ENCODE measurements at places on chromosomes 7 and 10.

DNA sequence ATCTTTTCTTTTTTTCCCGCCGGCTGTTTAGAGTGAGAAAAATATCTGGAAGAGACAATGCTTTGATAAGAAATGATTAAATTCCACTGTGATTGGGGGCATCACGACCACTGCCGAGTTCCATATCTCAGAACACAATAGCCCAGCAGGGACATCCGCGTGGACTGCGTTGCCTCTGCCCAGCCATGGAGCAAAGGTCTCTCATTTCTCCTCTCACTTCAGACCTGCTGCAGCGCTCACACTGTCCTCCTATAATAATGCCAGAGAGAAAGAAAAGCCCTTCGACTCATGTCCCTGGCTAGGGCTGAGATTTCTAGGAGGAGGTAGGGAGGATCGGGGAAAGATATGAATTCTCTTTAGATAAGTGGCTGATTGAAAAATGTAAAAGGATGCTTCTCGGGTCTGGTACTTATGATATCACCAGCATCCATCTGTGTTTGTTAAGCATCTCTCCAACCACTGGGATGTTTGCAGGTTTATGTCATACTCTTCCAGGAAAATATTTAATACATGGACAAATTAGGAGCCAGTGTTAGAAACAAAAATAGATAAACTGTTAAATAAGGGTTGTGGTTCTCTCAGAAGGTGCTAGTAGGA lies 472.9 kb upstream of the AKR1E2 start:
- DNase-seq = no peak

- DNase-seq = peak; percentile 47
Measured at GRCh38 chr10:12471135-12471534, 121.8 kb downstream of the CAMK1D start.

DNA sequence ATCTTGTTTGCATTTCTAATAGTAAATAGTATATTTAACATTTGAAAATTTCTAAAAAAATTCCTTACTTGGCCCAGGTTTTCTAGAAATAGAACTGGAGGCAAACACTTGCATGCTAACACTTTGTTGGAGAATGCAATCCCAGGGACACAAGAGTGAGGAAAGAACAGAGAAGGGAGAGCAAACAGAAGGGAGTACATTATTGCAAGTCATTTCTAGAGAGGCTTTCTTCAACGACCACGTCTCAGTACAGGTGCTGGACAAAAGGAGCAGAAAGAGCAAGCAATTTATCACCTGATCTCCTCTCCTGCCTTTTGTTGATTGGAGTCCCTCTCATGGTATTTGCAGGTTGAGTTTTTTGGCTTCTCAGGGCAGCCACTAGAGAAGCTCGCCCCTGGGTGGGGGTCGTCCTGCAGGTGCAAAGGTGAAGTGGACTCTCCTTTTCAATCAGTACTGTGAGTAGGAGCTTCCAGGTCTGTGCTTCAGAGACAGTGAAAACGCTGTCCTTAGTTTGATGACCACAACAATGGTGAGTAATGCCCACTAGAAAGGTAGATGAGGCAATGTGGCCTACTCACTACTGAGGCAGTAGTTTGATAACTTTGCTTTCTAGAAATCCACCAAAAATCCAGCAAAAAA lies 5.2 kb downstream of the CPED1 start:
- DNase-seq = no peak

DNA sequence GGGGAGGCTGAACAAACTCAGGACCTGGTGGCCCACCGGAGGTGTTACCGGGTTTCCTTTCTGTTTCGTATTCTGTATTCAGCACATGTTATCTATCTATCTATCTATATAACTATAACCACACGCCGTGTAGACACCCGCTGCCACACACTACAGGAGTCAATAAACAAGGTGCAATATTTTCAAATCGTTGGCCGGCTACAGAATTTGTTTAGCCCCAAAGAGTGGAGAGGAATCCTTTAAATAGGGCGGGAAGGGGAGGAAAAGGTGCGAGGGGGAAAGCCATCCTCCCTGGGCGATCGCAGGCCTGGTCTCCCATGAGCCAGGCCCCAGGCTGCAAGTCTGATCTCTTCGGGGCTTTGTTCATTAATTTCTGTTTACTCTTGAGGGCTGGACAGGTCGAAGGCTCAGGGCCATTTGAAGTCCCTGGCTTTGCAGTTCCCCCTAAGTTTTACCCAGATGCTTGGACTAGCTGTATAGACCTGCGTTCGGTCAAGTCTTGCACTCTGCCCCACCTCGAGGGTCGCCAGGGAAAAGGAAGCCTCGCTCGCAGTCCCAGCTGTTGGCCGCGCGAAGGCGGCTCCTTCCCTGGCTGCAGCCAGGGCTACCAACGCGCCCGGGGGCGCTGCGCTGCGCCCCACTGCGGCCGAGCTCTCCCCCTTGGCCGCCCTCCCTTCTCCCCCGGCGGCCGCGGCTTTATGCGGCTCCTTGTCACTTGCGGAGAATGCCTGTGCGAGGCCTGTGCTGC lies 3.8 kb downstream of the NKX2-3 start:
- peak; percentile 61 for DNase-seq

- DNase-seq = no peak
Measured at GRCh38 chr10:85978566-85979358, 387.8 kb downstream of the GRID1 start.

DNA sequence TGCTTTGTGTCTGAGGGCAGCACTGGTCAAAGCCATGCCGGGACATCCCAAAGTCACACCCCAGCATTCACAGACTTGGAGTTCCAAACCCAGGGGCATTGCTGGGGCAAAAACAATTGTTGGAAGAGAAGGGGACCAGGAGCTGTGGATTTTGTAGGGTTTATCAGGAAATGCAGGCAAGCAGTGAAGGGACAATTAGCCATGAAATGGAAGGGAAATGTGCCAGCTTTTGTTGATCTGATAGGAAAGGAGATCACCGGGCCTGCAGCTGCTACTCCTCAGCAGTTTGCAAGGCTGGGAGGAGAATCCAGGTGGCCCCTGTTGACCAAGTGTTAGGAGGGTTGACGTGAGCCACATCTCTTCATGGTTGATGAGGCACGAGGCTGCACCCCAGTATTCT lies 2.5 kb upstream of the BRI3 start:
- no peak for DNase-seq

DNA sequence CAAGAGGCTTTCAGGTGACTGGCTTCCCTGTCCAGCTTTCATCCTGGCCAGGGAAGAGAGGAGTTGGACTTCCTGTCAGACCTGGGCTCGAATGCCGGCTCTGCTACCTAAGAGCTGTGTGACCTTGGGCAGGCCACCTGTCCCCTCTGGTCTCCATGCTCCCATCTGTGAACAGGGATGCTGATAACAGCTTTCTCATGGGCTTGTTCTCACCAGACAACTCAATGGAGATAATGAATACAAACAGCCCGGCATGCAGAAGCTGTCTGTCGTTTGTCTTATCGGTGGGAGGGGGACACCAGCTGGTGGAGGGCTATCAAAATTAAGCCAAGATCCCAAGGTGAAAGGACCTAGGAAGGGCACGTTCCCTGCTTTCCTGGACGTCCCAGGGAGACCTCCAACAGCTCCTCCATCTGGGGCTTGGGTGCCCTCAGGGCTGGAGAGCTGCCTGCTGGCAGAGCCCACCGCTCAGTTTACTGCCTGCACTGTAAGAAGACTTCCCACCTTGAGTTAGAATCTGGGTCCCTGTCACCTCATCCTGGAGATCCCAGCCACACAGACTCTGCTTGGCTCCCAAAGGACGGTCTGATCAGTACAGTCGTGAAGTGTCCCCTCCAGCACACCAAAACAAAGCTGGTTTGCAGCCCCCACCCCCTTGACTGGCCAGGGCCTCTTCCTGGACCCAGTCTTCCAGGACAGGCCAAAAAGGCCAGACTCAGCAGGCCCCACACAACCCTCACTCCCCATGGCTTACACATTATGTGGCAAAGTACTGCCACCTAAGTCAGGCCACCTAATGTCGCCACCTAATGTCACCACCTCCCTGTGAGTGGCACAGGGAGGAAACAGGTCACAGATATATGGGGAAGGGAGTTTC lies 40.9 kb downstream of the PPIF start:
- no peak for DNase-seq

DNA sequence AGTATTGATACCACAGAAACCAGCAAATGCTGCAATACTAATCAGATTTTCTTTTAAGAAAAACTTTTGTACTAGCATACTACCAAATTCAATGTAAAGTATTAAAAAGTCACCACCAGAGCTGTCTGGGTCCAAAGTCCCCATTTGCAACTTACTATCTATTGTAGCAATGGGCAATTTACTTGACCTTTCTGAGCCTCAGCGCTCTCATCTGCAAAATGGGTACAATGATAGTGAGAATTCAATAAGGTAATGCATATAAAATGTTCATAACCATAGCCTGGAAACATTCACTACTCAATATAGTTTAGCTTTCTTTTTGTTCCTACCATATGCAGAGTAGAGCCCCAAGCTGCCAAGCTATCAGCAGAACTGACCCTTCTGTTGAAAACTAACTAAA lies 337.2 kb downstream of the ELMO1 start:
- DNase-seq = no peak

DNA sequence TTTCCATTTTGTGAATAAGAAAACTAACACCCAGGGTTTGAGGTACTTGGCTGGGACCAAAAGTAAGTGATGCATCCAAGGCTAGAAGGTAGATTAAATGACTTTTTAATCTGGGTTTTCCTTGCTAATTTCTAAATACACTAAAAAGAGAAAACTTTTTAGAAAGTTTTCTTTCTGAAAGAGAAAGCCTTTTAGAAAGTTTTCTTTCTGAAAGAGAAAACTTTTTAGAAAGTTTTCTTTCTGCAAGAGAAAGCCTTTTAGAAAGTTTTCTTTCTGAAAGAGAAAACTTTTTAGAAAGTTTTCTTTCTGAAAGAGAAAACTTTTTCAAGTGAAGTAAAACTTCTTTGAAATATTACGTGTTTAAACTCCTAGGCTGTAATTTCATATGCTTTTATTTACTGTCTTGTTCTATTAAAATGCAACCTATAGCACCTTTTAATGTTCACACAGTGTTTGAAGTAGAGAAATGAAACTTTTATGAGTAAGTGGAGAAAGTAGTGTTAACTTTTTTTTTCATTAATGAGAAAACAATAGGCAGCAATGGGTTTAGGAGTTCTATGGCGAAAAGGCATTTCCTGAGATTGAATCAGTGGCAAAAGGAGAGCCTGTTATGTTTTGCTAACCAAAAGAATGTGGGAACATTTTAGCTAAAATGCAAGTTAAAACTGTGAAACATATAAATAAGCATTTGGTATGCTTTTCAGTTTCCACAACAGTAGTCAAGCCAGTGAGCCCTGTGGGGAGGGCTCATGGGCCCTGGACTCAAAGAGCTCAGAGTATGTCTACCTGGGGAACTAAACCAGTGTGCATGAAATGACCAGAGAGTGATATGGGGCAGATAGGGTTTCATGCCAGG lies 103.7 kb downstream of the RBM20 start:
- DNase-seq = no peak

- no peak for DNase-seq
Measured at GRCh38 chr7:96183163-96183670, 138.7 kb downstream of the SLC25A13 start.

GRCh38 chr10:98924526-98924925 lies 311.1 kb downstream of the HPSE2 start:
- DNase-seq = no peak

- peak; percentile 51 for DNase-seq
Measured at GRCh38 chr7:31373337-31374289, 33.1 kb upstream of the NEUROD6 start.

- DNase-seq = no peak
Measured at GRCh38 chr7:96789914-96790313, 80.3 kb upstream of the SEM1 start.

DNA sequence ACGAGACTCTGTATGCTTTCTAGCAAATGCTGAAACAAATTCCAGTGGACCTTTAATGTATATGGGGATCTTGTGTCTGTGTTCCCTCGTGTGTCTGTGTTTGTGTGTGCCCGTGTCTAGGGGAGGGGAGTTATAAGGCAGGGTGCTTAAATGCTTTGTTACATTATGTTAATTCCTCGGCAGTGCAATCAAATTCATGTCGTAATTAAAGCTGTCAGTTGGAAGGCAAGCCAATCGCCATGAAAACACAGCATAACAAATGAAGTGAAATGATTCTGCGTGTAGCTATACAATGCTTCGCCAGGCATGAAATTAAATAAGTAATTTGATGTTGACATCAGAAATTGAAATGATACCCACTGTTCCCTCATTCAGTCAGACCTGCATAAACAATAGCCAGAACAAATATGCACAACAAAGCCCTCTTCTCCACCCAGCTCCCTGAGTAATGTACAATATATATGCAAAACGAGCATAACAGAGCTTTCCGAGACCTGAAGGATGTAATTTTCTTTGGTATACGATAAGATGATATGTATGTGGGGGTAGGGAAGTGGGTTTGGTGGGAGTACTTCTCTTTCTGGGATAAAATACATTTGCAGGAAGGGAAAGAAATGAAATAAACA lies 534.1 kb downstream of the AUTS2 start:
- no peak for DNase-seq

- DNase-seq = peak; percentile 48
Measured at GRCh38 chr7:25894002-25894901, 257.7 kb upstream of the NFE2L3 start.

GRCh38 chr7:42453931-42454361 lies 216.9 kb upstream of the GLI3 start:
- no peak for DNase-seq

- no peak for DNase-seq
Measured at GRCh38 chr7:46949270-46949931, 632.5 kb downstream of the TNS3 start.

DNA sequence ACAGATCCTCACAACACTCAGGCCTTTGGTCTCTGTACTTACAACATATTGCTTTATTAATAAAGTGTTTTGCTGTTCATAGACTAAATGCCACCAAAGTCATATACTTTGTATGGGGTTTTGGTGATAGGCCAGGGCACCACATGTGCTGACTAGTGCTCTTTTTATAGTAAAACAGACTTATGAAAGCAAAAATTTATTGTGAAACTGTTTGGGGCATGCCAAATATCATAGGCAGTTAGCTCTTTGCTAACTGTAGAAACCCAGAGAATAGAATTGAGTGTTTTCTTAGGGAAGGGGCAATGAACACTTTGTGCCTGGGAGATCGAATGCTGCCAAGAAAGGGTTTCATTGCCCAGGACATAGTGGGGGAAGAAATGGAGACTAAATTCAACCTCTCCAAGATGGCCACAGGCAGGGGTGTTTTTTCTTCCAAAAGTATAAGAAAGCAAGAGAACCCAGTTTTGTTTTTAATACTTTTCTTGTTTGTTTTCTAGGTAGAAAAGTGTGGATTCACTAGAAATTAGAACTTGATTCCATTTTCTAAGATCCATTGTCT lies 142.7 kb downstream of the TRIL start:
- no peak for DNase-seq

GRCh38 chr10:133377818-133378250 lies 1.2 kb upstream of the PAOX start:
- DNase-seq = no peak
